ENCODE measurements at places on chromosomes 11 and 22.

DNA sequence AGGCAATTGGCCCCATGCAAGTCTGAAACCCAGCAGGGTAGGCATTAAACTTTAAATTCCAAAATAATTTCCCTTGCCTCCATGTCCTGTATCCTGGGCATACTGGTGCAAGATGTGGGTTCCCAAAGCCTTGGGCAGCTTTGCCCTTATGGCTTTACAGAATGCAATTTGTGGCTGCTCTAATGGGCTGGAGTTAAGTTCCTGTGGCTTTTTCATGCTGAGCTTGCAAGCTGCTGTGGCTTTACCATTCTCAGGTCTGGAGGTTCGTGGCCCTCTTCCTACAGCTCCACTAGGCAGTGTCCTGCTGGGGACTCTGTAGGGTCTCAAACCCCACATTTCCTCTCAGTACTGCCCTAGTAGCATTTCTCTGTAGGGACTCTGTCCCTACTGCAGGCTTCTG is 15.0 kb upstream of the BIRC3 start:
- DNase-seq: no peak

GRCh38 chr22:33952776-33953175 is 32.5 kb upstream of the LARGE1 start:
- DNase-seq: no peak

DNA sequence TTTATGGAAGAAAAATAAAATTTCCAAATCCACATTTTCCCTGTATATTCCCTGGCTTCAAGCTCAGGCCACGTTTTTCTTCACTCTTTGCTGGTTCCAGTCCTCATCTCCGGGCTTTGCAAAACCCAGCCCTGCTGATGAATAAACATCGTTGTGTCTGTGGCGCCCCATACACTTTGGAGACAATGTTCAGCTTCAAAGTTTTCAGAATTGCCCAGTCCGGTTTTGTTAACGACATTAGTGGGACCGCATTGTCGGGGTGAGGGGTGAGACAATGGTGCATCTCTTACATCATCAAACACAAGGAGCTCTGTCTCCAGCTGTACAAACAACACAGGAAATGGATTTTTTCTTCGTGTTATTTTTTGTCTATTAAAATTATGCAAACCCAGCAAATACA is 53.4 kb upstream of the HTATIP2 start:
- DNase-seq: no peak

DNA sequence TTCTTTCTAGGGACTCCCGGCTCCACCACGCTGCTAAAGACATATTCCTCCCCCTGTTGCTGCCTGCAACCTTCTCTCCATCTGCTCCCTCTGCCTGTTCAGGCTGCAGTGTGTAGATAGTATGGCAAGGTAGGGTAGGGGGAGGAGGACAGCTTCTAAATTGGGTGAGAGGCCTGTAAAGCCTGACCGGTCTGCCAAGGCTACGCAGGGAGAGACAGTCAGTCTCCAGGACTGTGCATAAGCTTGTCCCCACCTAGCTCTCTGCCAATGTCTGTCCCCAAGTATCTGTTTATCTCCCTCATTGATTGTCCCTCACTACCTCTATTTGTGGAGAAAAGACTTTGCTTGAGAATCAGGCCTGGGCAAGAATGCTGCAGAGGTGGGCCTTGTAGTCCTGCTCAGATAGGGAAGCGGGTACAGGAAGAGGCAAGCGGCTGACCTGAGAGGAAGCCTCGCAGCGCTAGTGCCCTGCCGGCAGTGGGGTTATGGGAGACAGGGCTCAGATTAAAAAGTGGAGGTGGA is 871 bp upstream of the SEZ6L start:
- no peak for DNase-seq

- DNase-seq: no peak
These were observed 13.6 kb downstream of the KCNJ5 start for GRCh38 chr11:128904656-128905344.

- no peak for DNase-seq
These were observed 19.5 kb downstream of the BRSK2 start for GRCh38 chr11:1409108-1409851.

- DNase-seq: no peak
These were observed 121.2 kb downstream of the NCAM1 start for GRCh38 chr11:113082341-113082955.
